Globus pallidus (tissue), 1 donor: ENCODE measurements at places on chromosomes 2 and 18.

- no peak for DNase-seq
These were observed 5.4 kb downstream of the SEC11C start for GRCh38 chr18:59145055-59145454.

DNA sequence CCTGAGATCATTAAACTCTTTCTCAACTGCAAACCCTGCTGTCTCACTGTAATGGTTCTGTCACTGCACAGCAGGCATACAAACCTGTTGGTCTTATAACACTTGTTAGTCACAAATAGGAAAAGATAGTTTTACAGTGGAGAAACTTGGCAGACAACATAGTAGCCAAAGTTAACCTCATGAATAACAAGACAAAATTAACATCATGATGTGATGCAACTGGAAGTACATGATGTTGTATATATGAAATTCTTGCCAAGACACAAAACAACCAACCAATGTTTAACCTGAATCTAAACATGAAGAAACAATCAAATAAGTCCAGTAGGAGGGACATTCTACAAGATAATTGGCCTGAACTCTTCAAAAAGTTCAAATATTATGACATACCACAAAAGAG, 189.3 kb downstream of the RNF152 start:
- no peak for DNase-seq

- peak; percentile 53 for DNase-seq
These were observed 66.3 kb upstream of the TCF7L1 start for GRCh38 chr2:85066874-85067351.

DNA sequence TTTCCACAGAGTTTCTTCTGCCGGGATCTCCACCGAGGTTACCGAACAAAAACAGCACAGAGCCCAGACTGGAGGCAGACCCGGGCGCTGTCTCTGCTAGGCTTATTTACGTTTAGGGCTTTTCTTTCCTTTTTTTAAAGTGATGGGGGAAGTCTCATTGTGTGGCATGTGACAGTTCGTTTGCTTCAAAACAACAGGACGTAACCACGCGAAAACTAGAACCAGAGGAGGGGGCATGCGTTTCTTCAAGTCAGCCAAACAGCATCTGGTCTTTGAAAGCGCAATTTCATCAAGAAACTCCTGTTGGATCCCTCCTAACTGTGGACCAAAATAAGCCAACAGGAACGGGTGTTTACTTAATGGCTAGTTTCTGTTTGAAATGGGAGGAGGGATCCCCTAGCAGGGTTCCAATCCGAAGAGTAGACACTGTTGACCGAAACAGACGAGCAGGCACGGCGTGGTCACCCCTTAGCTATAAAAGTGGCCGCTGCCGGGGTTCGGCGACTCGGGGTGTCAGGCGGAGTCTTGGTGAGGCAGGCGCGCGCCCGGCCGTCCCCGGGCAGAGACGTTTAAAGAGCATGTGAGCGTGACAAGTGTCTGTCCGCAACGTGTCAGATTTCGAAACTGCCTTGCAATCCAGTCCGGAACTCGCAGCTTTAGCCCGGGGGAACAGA, 997 bp upstream of the TGIF1 start:
- DNase-seq = peak; percentile 81

GRCh38 chr2:238287737-238288649, at the start of gene PER2:
Gene PER2 (minus strand): TSS chr2:238288610. CDS start chr2:238277936, 10,674 bp downstream.
- DNase-seq = peak; percentile 61
